ENCODE measurements at places on chromosomes 1 and 21. TPM values are rescaled to one million over a fixed set of nuclear protein-coding genes. Genes with fewer than 3 reads are reported as not detected.

LINGO4 gene
- total RNA-seq, result 0.10 TPM

C1QA gene
- total RNA-seq, result not detected

IL23R gene
- 0.12 TPM for total RNA-seq

TSPAN2 gene
- 0.24 TPM for total RNA-seq

PANK4 gene
- 71.0 TPM for total RNA-seq

MPZ gene
- 6.1 TPM for total RNA-seq

ESRRG gene
- total RNA-seq, result not detected

MAD2L2 gene
- 54.2 TPM for total RNA-seq

SELL gene
- total RNA-seq, result 515 TPM

FCRLB gene
- 0.53 TPM for total RNA-seq

LRRN2 gene
- not detected for total RNA-seq

FCRL5 gene
- not detected for total RNA-seq

GUCA2A gene
- total RNA-seq, result not detected

CDA gene
- total RNA-seq, result not detected

Measured in activated naive CD4-positive, alpha-beta T cell treated with anti-CD3 and anti-CD28 coated beads, Interleukin-2, amount 10 ng/mL, durations not matched to agents 5 hours and 36 hours (primary cell).